ENCODE measurements at places on chromosomes 11 and 22. TPM values are rescaled to one million over a fixed set of nuclear protein-coding genes. Genes with fewer than 3 reads are reported as not detected.
A peak's percentile ranks its signal among the peaks of the same experiment; 100 is the strongest.

DNA sequence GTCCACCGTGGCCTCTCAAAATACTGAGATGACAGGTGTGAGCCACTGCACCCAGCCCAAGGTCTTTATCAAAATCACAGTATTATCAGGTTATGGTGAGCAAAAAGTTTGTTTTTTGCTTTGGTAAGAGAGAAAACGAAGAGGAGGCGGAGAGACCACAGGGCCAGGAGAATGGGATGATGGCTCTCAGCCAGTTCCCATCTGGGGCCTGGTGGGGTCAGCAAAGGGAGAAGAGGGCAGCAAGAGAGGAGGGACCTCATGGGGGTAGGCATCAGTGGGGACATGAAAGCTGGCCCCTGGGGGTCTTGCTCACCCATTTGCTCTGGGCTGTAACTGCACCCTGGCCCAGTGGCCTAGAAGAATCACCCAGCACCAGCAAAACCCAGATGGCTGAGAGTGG is 190.2 kb downstream of the SHANK2 start:
- H3K27me3 ChIP-seq: no peaks in the 10 kb centered on the region
- H3K4me3 ChIP-seq: no peak overlapping the region
- H3K27ac ChIP-seq: no peak overlapping the region
- H3K36me3 ChIP-seq: no peaks in the 10 kb centered on the region

GRCh38 chr11:117457031-117457785 is 129.6 kb downstream of the CEP164 start:
- H3K27ac ChIP-seq: no peak overlapping the region
- H3K36me3 ChIP-seq: no peaks in the 10 kb centered on the region
- H3K4me1 ChIP-seq: no peaks in the 10 kb centered on the region

DNA sequence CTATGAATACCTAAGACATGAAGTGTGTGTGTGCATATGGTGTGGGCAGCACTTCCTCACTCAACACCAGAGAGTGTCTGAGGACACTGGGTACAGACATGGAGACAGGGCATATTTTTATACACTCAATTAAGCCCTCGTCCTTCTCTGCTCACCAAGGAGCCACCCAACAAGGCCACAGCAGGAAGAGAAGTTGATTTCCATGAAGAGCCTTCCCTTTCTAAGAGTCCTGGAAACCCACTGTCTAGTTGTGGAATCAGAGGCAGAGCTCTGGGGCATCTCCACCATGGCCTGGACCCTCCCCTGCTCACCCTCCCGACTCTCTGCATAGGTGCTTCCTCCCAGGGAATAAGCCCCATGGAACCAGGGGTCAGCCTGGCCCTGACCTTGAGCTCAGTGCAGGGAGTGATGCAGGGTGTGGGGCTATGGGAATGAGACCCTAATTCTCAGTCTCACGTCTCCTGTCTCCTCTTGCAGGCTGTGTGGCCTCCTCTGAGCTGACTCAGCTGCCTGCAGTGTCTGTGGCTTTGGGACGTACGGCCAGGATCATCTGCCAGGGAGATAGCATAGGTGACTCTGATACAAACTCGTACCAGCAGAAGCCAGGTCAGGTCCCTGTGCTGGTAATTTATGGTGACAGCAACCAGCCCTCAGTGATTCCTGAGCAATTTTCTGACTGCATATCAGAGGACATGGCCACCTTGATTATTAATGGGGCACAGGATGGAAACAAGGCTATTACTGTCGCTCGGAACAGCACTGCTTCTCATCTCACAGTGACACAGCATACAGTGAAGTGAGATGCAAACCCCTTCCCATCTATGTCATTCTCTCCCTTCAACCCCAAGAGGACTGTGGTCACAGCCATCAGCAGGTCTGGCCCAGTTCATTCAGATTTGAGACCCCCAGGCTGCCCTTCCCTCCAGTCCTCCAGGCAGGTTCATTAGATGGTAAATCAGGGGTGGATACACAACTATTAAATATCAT is 14.6 kb upstream of the IGLL5 start:
- no peaks in the 10 kb centered on the region for H3K27me3 ChIP-seq
- DNase-seq: no peak
- no peaks in the 10 kb centered on the region for H3K36me3 ChIP-seq
- no peaks in the 10 kb centered on the region for H3K4me1 ChIP-seq
- H3K27ac ChIP-seq: no peak overlapping the region
- no peak overlapping the region for H3K4me3 ChIP-seq

DNA sequence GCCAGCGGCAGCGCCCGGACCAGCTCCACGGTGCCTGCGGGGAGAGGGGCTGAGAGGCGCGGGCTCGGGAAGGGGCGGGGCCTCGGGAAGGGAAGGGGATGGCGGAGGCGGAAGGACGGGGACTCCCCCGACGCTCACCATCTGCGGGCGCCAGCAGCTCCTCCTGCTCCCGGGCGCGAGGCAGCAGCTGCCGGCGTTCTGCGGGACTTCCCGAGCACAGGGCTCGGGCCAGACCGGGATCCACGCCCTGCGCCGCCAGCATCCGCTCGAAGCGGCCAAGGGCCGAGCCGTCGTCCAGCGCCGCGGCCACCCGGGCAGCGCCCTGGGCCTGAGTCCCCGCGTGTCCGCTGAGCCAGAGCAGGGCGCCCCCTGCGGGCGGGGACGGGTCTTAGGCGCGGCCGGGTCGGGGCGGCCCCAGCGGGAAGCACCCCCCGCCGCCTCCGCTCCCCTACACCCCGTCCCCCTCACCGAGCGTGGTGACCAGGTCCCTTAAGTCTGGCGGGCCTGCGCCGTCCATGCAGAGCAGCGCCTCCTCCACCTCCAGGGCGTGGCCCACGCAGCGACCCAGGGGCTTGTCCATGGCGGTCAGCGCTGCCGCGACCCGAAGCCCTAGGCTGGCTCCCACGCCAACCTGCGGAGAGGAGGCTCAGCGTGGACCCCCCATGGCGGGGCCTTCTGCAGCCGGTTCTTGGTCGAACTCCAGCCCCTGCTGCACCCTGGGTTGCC is 873 bp upstream of the SCO2 start:
- H3K27me3 ChIP-seq: no peaks in the 10 kb centered on the region
- peak overlapping the region; percentile 70 for H3K4me3 ChIP-seq
- peaks cover 16% of the 10 kb centered on the region for H3K36me3 ChIP-seq
- peak overlapping the region; percentile 97 for H3K27ac ChIP-seq

DNA sequence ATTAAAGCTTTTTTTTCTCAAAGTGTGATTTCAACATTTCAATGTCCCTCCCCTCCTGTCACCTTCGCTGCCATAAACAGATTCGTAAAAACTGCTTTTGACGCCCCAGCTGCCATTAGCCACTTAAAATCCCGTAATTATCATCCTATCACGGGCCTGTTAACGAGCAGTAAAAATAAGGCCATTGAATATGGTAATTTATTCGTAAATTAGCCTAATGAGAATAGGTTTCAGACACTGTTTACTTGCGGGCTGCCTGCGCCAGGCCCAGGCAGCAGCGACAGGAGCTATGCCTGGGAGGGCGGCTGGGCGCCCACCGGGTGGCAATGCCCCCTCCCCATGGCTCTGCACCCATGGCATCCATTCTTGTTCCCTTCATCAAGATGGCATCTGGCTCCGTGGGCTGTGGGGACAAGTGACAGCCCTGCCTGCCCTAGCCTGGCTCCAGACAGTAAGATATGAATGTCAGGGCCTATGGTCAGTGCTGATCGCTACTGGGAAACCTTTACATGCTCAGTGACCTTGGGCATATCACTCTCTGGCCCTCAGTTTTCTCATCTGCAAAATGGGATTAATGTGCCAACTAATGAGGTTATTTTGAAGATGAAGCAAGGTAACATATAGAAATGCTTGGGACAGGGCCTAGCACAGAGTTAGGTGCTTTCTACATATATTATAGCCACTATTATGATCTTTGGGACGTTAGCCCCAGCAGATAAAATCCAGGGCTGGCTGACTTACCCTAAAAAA is 500.8 kb downstream of the MN1 start:
- H3K27me3 ChIP-seq: no peaks in the 10 kb centered on the region
- H3K36me3 ChIP-seq: no peaks in the 10 kb centered on the region
- DNase-seq: no peak

Gene SCN3B
- total RNA-seq: 1.7 TPM

Gene FOLH1
- total RNA-seq: 2.7 TPM

Gene CHEK2
- total RNA-seq: 5.6 TPM

Gene OTOG
- not detected for total RNA-seq

Data from upper lobe of left lung (tissue), 6 donors.